ENCODE measurements at places on chromosomes 4 and X.
A peak's percentile ranks its signal among the peaks of the same experiment; 100 is the strongest.

- no peak for DNase-seq
These were observed 75.6 kb downstream of the BMPR1B start for GRCh38 chr4:94833394-94833793.

GRCh38 chr4:183831026-183831446, 74.1 kb upstream of the STOX2 start:
- no peak for DNase-seq

GRCh38 chrX:136872091-136872700, 8.3 kb downstream of the RBMX start:
- no peak for DNase-seq

- peak; percentile 96 for DNase-seq
These were observed at the start of gene MRFAP1L1 for GRCh38 chr4:6709230-6710114. Gene MRFAP1L1 (minus strand): TSS chr4:6709865. CDS start chr4:6709629, 236 bp downstream.

DNA sequence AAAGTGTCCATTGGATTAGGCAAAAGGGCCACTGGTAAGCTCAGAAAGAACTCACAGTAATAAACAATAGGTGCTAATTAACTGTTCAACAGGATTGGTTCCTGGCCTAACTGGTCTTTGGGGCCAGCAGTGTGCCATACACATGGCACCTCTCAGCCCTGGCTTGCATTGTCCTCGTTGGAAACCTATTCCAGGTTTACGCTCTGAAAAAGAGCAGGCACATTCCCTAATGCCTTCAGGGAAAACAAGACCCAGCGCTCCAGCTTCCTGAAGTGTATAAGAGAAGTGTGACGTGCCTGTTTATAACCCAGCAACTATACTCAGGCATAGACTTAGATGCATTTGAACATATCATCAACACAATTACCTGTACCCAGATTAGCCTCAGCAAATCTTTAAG, 51.9 kb upstream of the RBM47 start:
- no peak for DNase-seq

DNA sequence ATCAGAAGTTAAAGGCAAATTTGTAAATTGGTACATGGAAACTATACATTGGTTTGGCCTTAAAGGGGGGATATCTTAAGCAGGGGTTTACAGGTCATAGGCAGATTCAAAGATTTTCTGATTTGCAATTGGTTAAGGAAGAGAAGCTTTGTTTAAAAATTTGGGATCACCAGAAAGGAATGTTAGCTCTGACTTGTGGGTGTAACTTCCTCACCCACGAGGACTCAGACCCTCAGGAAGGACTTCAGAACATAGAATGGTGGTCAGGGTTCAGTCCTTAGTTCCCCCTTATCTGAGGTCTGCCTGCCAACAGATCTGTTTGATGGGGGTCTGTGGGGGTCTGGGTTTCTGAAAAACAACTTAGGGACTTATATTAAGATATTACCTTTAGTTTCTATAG, 427.4 kb upstream of the DIPK2B start:
- no peak for DNase-seq

GRCh38 chr4:163415668-163416067, 57.9 kb downstream of the TKTL2 start:
- DNase-seq = no peak

DNA sequence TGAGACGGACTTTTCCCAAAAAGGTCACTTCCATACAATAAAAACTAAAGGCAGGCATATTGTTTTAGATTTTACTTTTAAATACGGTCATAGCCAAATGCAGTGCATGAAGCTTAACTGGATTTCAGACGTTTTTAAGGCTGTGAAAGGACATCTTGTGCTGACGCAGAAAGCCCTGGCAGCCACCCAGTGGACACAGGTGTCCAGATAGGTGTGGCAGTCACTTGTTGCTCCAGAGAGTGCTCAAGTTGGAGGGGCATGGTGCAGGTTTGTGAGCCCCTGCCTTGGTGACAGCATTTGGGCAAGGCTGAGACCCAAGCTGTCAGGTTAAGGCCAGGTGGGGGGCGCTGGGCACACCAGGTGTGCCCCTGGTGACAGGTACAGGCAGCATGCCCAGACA, 135.8 kb upstream of the TBL1X start:
- DNase-seq = no peak

DNA sequence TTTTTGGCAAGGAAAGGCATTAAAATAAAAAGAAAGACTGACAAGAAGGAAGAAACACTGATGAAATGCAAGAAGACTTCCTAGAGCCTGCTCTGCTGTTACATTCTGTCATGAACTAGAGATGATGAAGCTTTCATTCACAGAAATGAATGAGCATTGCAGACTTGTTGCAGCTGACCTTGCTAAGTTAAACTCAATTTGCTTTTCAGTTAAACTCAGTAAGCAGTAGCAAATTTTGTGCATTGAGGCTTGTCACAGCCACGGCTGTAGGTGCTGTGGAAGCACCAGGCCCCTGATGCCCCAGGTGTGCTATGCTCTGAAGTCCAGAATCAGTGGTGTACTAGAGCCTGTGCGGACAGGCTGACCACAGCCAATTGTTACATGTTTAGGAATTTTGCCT, 39.6 kb upstream of the LSM6 start:
- DNase-seq = no peak

- no peak for DNase-seq
These were observed 94.9 kb downstream of the ARHGAP24 start for GRCh38 chr4:85569730-85570299.

- no peak for DNase-seq
These were observed 256.3 kb upstream of the PPARGC1A start for GRCh38 chr4:24146127-24146526.

GRCh38 chr4:25790024-25790423, 72.8 kb downstream of the SEL1L3 start:
- DNase-seq = no peak

DNA sequence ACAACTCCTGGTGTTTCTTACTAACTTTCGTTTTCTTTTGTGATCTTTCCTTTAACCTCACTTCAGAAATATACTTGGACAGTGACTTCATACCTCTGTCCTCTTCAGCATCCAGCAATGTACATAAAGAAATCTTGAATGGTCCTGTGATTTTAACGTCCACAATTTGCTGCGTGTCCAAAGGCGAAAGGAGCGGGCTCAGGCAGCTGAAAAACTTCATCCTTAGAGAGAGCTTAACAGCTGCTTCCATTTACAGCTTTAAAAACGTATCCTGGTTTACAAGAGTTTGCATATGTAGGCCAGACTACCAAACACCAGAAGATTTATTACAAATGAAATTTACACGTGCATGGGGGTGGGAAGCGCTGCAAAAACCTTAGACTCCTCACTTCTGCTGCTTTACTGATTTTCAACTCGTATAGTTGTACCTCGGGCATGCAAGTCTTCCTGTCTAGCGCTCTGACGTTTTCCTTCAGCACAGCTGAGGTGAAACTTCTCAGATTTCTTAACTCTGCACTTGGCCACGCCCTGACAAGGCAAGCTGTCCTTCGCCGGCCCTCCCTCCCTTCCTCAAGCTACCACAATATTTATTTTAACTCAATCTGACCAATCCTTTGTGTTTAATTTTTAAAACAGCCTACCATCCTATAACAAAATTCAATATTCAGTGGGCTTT, 406.4 kb downstream of the FAM47A start:
- no peak for DNase-seq

DNA sequence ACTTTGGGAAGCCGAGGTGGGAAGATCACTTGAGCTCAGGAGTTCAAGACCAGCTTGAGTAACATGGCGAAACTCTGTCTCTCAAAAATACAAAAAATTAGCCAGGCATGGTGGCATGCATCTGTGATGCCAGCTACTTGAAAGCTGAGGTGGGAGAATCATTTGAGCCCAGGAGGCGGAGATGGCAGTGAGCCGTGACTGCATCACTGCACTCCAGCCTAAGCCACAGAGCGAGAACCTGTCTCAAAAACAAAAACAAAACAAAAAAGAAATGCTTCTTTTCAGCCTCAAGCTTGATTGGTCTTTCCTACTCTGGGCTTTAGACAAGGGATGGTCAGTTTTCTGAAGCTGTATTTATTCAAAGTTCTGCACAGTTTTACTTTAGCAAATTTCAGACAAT, 15.8 kb upstream of the DHRSX start:
- no peak for DNase-seq

DNA sequence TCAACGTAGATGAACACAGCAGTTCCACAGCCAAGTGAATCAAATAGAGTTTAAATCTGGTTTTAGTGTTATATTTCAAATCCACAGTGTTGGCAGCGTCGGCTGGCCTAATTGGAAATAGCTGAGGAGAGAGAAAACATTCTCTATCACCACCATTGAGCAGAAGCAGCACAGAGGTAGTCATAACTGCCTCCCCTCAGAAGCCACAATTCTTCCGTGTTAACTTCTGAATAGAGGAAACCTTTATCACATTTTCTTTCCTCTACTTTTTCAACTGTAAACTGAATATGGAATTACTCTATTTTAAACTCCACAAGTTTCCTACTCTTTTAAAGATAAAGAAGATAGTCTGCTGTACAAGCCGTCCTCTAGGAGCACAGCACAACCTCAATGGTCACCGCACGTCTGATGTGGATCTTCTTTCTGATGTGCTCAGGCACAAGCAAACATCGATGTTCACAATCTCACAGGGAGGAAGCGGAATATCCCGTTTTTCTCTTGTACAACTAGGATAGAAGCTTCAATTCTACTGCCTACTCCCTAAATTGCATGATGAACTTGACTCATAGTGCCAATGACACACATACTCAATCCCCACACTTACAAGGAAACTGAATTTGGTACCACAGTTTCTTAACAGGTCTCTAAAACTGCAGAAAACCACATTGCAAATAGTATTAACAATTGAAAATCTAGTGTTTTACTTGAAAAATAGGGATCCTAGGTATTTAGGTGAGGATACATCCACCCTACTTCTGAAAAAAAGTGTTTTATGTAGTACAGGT, 217.8 kb upstream of the ETNPPL start:
- DNase-seq = no peak

DNA sequence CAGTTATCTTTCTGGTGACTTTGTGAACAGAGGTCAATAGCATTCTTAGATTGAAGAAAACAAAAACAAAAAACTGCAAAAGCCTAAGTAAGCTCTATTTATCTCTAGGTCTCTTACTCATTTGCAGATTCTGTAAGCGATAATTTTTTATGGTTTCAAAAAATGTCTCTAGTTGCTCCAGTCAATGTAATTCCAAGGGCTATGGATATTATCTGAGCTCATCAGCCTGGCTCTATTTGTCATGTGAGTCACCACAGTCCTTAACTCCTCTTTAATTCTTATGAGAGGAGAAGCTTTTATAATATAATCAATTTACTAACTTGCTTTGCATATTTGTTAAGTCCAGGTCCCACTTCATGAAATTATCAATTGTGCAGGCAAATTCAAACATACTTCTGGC, 79.1 kb downstream of the NPFFR2 start:
- no peak for DNase-seq

DNA sequence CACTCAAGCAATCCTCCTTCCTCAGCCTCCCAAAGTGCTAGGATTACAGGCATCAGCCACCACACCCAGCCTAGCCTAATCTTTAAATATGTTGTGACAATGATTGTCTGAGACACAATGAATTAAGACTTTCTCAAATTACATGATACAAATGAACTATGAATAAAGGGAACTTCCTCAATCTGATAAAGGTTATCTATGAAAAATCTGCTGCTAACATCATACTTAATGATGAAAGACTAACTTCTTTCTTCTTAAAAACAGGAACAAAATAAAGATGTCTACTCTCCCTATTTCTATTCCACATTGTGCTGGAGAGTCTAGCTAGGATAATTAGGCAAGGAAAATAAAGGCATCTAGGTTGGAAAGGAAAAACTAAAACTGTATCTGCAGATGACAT, 60.0 kb downstream of the PDHA1 start:
- no peak for DNase-seq

GRCh38 chr4:77187322-77187721, 30.3 kb downstream of the CCNG2 start:
- DNase-seq = no peak

DNA sequence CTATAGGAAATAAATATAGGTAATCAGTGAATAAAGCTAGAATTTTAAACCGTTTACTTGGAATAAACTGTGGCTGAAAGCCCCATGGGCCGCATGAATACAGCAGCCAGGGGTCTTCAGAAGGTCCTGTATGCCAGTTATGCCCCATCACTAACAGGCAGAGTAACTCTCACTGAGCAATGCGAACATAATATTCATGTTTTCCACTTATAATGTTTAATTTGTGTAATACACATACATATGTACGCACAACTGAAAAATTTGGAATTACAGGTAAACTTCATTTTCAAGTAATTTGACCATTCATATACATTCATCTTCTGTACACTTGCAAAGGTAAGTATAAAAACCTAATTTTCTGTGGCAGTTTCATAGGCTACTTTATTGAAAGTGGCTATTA, 526.2 kb upstream of the ATOH1 start:
- no peak for DNase-seq

DNA sequence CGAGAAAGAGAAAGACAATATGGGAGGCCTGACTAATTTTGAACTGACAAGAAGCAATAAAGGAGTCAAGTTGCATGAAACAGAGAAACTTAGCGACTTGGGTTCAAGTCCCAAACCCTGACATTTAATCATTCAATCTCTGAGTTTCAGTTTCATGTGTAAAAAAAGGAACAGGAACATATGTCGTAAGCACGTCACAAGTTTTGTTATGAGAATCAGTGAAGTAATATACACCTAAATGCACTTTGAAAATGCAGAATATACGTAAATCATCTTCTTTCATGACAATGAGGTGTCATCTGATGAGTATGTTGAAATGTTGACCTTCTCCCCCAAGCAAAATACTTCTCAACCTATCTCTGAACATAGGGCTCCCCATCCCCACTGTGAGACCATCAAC, 10.4 kb downstream of the ACOT9 start:
- no peak for DNase-seq

DNA sequence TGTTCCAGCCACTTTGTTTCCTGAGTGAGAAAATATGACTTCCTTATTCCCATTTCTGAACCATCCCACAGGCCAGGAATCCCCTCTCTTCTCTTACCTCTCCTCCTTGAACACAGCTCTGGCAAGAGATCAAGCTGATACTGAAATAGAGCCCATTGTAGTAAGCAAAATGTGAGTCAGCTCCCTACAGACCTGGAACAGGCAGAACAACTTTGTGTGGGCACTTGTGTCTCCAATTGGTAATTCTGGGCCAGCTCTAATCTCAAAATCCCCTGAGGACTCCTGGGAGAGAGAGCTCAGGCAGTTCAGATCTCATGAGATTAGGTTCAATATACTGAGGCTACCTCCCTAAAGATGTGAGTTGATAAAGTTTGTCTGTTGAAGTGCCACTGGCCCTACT, 213.5 kb downstream of the GUCY2F start:
- DNase-seq = no peak

DNA sequence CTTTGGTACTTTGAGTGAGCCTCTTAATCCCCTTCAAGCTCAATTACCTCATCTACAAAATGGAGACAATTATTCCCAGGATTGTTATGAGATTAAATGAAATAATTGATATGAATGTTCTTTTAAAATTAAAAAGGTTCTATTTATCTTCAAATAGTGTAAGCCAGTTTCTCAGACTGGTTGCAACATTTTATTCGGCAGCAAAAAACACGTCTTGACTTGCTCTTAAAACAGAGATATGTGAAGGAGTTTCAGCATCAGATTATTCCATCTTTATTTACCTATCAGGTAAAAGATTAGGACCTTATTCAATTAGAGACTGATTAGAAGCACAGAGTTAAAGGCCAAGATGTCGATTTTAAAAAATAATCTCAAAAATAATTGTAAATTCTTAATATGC, 10.5 kb downstream of the NDNF start:
- DNase-seq = no peak
